ENCODE measurements at places on chromosomes 16 and 17.

DNA sequence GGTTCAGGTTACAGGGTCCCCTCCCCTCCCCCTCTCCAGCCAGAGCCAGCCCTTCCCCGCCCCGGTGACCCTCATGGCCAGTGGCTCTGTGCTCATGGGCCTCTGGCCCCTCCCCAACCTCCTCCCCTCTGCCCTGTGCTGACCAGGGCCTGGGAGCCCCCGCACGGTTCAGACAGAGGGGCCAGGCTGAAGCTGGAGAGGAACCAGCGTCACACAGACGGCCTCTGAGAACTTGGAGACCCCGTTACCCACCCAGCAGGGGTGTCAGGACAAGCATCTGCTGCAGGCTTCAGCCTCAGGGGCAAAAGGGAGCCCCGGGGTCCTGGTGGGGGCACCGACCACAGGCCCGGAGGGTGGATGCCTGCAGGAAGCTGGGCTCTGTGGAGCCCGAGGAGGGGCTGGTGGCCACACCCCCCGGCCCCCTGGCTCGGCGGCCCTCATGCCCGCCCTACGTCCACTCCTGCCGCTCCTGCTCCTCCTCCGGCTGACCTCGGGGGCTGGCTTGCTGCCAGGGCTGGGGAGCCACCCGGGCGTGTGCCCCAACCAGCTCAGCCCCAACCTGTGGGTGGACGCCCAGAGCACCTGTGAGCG is at the start of gene WFIKKN1:
TSS of gene WFIKKN1 (plus strand) at position 171 of the 591 bp plus-strand sequence. CDS start at position 440, 269 bp downstream.
- no peak for DNase-seq

DNA sequence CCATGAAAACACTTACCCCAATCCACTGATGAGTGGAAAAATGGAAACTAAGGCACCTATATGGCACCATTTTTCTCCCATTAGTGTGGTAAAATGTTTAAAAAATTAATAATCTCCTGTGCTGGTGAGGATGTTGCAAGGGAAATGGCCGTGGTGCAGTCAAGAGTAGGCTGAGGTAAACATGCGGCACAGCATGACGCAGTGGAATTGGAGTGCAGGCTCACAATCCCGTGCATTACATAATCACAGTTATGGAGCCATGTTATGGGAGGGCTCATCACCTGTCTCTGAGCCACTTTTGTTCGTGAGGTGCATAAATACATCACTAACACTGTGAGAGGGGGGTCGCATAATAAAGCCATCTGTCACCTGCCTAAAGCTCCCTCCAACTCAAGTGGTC is 164.4 kb upstream of the XYLT1 start:
- DNase-seq = no peak

DNA sequence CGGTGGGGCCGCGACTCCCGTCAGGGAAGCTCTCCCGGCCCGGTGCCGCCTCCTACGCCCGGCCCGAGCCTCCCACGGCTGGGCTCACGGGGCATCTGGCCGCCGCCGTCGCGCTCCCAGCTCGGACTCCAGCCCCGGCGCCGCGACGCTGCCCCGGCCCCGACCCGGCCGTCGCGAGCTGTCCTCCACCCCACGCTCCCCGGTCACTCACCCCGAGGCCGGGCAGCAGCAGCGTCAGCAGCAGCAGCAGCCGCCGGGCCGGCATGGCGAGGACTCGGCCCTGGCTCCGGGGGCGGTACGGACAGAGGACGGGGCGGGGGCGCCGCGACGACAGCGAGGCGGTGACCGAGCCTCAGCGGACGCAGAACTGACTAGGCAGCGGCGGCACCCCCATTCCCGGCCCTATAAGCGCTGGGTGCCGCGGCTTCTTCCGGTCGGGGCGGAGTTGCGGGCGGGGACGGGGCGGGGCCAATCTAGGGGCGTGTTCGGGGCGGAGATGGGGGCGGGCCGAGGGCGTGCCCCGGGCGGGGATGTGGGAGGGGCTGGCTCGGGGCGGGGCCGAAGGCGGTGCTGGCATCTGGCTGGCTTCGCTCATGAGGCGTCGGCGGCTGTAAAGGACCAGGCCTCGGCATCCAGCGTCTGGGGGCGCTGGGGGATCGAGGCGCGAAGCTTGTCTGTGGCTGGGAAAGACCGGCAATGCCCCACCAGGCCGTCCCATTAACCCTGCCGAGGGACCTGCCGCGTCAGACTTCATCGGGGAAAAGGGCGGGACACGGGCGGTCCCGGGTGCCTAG is at the start of gene ERN1:
TSS of gene ERN1 (minus strand) at position 380 of the 794 bp plus-strand sequence. CDS start at position 265, 115 bp downstream.
- peak; percentile 93 for DNase-seq

DNA sequence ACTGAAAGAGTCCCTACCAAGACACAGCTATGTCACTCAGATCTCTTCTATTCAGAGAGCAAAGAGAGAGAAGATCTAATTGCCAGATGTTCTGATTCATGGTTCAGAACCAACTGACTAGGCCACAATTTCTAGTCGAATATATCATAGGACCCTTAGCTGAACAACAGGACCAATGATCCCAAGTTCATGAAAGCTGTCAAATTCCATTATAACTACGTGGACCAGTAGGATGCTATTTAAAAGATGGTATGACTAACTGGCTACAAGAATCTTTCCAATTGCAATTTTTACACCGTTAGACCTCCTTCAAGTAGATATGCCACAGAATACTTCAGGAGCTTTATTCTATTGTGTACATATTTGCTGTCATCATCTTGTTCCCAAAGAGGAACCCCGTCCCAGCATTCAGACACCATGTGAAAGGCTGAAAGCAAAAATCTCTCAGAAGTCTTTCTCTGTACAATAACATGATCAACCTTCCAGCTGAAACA is 26.0 kb downstream of the DCUN1D3 start:
- DNase-seq = no peak

- DNase-seq = no peak
Measured at GRCh38 chr17:40870136-40870535, 3.1 kb upstream of the KRT12 start.

- DNase-seq = no peak
Measured at GRCh38 chr16:72149676-72150464, 22.1 kb downstream of the PMFBP1 start.

- no peak for DNase-seq
Measured at GRCh38 chr17:61395983-61396585, 3.6 kb upstream of the TBX2 start.

DNA sequence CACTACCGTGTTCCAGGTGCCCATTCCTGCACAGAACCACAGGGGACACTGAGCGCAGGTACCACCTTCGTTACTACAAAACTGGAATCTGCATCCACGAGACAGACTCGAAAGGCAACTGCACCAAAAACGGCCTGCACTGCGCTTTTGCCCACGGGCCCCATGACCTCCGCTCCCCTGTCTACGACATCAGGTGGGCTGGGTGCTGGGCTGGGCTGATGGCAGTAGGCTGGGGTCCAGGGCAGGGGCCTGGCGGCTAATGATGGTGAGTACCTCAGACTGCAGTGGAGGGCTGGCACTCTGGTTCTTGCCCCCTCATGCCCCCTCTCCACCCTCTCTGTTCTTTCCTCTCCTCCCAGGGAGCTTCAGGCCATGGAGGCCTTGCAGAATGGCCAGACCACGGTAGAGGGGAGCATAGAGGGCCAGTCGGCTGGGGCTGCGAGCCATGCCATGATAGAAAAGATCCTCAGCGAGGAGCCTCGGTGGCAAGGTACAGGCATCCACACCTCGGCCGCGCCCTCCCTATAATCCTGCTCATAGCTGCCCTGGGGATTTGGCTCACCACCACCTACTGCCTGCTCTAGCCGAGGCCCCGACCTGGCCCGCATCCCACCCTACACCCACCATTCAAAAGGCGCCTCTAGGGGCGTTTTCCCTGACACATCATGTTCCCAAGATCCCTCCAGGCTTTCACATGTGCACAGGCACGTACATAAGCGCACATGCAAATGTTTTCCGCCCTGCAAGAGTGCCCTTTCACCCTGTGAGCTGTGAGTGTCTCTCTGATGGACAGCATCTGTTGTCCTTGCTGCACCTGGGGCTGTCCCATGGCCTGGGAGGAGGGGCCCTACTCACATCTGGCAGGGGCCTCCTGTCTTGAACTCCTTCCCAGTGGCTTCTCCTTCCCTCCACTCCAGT is 27.7 kb downstream of the UNK start:
- DNase-seq = no peak
